ENCODE measurements at places on chromosomes 3 and 15.

DNA sequence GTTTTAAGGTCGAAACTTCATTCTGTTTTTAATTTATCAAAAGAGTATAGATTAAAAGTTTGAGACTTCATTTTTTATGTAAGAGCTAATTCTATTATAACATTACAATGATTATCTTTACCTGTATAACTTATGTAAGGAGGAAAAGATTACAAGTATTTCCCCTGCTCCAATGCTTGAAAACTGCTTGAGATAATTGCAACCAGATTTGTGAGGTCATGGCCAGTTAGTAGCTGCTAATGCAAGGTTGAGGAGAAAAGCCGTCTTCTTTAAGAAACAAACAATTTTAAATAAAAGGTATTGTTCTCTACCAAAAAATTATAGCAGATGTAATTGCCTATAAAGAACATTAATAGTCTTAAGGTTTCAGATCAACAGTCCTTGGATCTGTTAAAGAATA lies 208.3 kb upstream of the UBE2E2 start:
- DNase-seq = no peak
- no peaks in the 10 kb centered on the region for H3K4me1 ChIP-seq
- no peak overlapping the region for H3K4me3 ChIP-seq
- H3K36me3 ChIP-seq = no peaks in the 10 kb centered on the region
- H3K27ac ChIP-seq = no peak overlapping the region

- H3K36me3 ChIP-seq = no peaks in the 10 kb centered on the region
- DNase-seq = peak; percentile 26
- no peak overlapping the region for H3K27ac ChIP-seq
- H3K27me3 ChIP-seq = no peaks in the 10 kb centered on the region
- H3K4me1 ChIP-seq = no peaks in the 10 kb centered on the region
Measured at GRCh38 chr3:116770815-116771450, 61.4 kb downstream of the TUSC7 start.

DNA sequence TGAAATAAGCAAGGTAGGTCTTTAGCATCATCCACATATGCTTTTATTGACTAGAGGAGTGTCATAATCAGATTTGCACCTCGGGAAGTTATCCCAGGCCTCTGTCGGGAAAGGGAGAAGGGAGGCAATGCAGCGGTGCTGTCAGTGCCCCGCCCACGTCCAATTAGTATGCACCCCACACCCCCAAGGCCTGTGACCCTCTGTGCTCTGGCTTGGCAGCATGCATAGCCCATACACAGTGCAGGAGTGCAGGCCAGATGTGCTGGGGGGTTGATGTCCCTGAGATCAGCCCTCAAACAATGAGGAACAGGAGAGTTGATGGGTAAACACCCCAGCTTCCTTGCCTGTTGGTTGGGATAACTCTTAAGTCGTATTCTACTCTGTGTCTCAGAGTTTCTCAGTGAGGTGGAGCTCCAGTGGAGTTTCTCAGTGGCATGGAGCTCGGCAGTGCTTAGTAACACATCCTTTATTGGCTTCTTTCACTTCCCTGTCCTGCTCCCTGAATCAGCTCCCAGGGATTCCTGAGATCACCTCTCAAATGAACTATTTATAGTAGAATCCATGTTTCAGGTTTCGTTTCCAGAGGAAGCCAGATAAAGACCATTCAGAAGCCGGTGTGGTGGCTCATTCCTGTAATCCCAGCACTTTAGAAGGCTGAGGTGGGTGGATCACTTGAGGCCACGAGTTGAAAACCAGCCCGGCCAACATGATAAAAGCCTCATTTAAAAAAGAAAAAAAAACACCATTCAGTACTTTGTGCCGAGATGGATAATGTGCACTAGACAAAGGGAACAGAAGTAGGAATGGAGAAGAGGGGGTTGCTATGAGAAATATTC lies 26.7 kb upstream of the NDUFB4 start:
- no peak for DNase-seq
- H3K27ac ChIP-seq = no peak overlapping the region
- H3K4me3 ChIP-seq = no peak overlapping the region
- H3K36me3 ChIP-seq = no peaks in the 10 kb centered on the region

- H3K27ac ChIP-seq = no peak overlapping the region
- no peak for DNase-seq
- no peak overlapping the region for H3K4me3 ChIP-seq
- peaks cover 8% of the 10 kb centered on the region for H3K4me1 ChIP-seq
Measured at GRCh38 chr15:68982976-68983563, 31.4 kb upstream of the NOX5 start.

DNA sequence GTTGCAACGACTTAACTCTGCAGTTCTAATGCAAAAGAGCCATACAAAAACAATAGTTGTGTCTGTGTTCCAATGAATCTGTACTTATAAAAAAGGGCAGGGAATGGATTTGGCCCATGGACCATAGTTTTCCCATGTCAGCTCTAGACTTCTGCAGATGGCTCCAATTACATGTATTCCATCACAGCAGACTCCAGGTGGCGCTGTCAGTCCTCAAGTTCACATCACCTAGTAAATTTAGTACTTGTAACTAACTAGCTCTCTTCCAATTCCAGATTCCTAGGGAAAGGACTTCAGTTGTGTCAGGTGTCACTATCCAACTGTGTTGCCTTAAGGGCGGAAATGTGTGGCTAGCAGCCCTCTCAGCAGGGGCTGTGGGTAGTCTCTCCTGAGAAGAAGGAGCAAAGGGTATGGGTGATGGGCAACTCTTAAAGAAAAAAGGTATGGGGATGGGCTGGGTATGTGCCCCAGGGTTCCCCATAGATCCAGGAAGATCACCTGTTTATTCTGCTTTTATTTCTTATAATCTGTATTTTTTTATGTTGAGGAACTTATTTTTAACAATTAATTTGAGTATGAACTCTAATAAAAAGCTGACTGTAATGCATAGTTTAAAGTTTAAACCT lies 36.2 kb downstream of the BBS4 start:
- H3K27me3 ChIP-seq = no peaks in the 10 kb centered on the region
- no peaks in the 10 kb centered on the region for H3K36me3 ChIP-seq
- no peaks in the 10 kb centered on the region for H3K4me1 ChIP-seq
- DNase-seq = peak; percentile 19

DNA sequence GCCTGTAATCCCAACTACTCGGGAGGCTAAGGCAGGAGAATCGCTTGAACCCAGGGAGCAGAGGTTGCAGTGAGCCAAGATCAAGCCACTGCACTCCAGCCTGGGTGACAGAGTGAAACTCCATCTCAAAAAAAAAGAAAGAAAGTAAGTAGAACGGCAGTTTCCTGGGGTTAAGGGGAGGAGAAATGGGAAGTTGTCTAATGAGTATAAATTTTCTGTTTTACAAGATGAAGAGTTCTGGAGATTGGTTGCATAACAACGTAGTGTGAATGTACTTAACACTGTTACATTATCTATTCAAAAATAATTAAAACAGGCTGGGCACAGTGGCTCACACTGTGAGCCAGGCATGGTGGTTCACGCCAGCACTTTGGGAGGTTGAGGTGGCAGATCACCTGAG lies 45.4 kb downstream of the GRK7 start:
- H3K36me3 ChIP-seq = no peaks in the 10 kb centered on the region
- no peak for DNase-seq
- H3K4me3 ChIP-seq = no peak overlapping the region
- H3K27me3 ChIP-seq = no peaks in the 10 kb centered on the region

GRCh38 chr15:93036951-93037819 lies 51.8 kb downstream of the RGMA start:
- H3K4me3 ChIP-seq = no peak overlapping the region
- no peaks in the 10 kb centered on the region for H3K36me3 ChIP-seq
- no peaks in the 10 kb centered on the region for H3K27me3 ChIP-seq
- H3K4me1 ChIP-seq = peaks cover 3% of the 10 kb centered on the region
- H3K27ac ChIP-seq = no peak overlapping the region

DNA sequence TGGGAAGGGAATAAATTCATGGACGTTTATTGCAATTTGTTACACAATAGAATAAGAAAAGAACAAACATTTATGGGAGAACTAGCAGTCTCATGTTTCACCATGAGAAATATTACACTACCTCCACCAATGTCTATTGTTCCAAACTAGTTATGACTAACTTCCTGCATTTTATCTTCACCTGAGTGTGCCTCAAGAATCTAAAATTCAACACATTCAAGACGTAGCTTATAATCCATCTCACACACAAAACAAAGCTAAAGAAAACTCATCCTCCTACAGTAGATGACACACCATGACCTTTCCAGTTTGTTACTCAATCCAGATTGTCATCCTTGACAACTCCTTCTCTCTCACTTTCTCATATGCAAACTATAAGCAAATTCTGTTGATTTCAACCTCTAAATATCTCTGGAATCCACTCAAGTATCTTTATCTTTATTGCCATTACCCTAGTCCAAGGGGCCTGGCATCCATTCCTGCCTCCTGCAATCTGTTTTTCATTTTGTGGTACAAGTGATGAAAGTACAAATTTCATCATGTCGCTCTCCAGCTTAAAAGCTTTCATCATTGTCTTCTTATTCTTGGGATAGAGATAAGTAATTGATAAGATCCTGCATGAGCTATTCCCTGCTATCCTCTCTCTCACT lies 229.9 kb downstream of the NR2F2 start:
- no peak overlapping the region for H3K27ac ChIP-seq
- H3K4me3 ChIP-seq = no peak overlapping the region
- no peaks in the 10 kb centered on the region for H3K27me3 ChIP-seq
- no peak for DNase-seq
- no peaks in the 10 kb centered on the region for H3K4me1 ChIP-seq

- DNase-seq = no peak
- no peaks in the 10 kb centered on the region for H3K4me1 ChIP-seq
- no peaks in the 10 kb centered on the region for H3K27me3 ChIP-seq
- no peak overlapping the region for H3K27ac ChIP-seq
Measured at GRCh38 chr3:140580746-140581145, 97.1 kb upstream of the TRIM42 start.

- no peaks in the 10 kb centered on the region for H3K4me1 ChIP-seq
- DNase-seq = no peak
- no peaks in the 10 kb centered on the region for H3K36me3 ChIP-seq
Measured at GRCh38 chr3:38487323-38487722, 8.8 kb upstream of the EXOG start.
